ENCODE measurements at places on chromosomes 16 and 17.

DNA sequence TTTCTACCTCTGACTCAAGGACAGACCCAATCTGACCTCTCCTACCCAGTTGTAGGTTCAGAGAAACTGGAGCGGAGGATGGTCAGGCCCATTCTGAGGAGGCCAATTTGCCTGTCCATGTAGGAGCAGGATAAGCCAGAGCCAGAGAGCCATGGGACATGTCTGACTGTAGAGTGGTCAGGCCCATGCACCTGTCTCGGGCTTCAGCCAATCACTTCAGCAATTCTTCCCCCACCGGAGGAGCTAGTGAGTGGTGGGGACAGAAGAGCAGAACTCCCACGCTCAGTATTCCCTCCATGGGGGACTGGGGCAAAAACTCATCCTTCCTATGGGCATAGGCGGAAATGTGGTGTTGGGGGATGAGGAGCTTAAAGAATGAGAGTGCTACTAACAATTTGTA, 14.3 kb downstream of the DCAF7 start:
- DNase-seq, result no peak

GRCh38 chr16:23676924-23677480, 1.7 kb upstream of the PLK1 start:
- no peak for DNase-seq

DNA sequence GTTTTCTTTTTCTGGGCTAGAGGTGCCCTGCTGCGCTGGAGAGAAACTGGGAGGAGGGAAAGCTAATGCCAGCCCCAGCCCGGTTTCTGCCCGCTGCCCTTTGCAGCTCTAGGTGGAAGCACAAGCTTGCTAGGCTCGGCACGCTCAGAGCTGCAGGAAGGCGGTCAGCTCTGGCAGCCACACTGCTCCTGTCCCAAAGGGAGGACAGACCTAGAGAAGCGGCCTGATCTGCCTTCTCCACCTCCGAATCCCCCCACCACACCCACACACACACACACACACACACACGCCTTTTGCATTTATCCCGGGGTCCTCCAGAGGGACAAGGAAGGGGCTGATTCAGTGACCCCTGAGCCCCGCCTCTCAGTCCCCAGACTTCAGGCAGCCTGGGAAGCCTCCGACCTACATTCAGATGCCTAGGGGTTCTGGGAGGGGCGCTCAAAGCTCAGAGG, 418.1 kb downstream of the SOX9 start:
- no peak for DNase-seq

DNA sequence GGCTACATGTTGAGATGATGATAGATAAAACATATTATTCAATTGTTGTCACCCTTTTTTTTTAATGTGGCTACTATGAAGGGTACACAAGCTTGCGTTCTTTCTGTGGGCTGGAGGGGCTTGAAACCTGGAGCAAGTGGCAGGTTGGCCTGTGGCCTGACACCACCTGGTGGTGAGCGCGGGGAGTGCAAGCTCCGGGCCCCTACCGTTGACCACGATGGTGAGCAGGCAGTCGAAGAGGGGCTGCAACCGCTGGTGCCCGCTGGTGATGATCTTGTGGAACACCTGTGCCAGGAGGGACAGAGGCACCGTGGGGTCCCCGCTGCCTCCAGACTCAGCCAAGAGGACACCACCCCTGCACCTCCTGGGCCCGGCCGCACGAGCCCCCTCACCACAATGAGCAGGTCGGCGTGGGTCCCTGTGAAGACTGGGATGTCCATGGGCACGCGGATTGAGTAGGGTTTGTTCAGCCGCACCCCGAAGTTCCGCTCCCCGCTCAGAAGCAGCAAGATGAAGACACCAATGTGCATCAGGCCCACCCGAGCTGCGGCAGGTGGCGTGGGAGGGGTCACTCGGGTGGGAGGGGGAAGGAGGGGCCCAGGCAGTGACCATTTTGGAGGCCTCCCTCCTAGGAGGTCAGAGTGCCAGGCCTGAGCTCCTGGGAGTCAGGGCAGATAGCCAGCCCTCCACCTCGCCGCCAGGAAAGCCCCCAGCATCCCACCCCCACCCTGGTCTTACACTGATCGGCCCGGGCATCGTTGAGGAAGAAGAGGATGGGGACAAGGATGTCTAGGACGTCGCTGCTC, 14.4 kb downstream of the HID1 start:
- DNase-seq, result peak; percentile 51

GRCh38 chr17:65729207-65729606, 167.8 kb upstream of the AXIN2 start:
- no peak for DNase-seq
